ENCODE measurements at places on chromosomes 3 and 15.
A peak's percentile ranks its signal among the peaks of the same experiment; 100 is the strongest.

- DNase-seq, result no peak
These were observed 106.4 kb upstream of the RPL32 start for GRCh38 chr3:12947504-12948369.

DNA sequence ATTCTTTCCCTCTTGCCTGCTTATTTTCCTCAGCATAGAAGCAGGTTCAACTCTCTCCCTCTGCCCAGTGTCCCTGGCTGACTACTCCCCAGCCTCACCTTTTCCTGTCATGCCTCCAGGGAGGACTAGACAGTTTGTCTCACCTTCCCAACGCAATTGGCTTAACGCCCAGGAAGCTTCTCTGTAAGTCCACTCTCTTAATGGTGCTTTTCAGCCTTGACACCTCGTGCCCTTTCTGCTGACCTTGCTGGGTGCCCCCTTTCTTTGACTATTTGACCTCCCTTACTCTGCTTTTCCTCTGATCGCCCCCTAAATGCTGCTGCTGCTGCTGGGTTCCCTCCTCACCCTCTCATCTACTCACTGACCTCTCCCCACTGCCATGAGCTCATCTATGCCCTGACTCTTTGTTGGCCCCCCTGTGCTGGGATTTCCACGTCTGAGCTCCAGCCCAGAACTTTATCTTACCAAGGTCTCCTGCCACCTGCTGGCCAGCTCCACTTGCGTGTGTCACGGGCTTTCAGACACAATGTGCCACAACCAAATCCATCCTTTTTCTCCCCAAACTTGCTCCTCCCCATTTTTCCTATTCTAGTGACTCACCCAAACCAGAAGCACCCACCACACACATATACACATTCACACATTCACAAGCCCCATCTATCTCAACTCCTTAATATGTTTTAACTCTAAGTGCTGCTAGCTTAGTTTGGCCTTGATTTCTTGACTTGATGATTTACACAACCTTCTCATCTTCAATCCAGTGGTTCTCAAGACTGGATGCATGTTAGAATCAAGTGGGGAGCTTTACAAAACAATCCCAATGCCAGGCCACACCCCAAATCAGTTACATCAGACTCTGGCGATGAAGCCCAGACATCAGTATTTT is 16.6 kb downstream of the EPB42 start:
- no peak for DNase-seq

- DNase-seq, result no peak
These were observed 4.6 kb upstream of the RPL14 start for GRCh38 chr3:40452562-40452875.

DNA sequence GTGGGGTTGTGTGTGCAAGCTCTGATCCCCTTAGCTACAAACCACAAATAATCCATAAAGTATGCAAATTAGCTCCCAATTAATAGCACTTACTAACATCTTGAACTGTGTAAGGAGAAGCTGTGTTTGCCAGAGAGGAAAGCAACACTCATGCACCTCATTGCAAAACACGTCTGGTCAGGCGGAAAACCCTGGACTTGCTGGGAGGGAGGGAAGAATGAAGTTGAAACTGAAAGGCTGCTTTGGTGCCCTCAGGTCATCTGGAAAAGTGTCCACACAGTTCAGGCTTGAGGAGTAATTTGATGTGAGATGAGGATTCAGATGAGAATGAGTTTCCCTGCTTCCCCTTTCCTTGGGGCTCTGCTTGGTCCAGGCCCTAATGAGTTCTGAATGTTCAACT is 185.5 kb upstream of the ANKRD28 start:
- no peak for DNase-seq

DNA sequence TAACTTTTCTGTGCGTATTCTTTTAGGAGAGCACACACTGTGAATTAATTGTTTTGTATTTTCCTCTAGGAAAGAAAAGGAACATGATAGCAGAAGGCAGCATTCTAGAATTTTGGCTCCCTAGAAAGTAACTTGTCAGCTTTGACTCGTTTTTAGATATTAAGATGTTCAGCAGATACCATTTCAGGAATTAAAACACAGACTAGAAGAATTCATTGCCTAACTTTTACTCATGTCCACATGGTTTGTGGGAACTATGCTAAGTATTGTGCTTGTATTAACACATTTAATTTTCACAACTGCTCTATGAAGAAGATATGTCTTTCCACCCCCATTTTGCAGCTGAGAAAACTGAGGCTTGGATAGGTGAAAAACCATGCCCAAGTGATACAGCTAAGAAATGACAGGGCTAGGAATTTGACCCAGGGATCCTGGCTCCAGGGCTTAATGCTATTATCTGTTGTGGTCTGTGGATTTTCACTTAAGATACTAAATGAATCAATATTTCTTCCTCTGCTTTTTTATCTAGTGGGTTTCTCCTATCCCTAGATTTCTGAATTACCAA is 128.8 kb downstream of the MITF start:
- no peak for DNase-seq

GRCh38 chr15:27655056-27655455 is 444.1 kb downstream of the OCA2 start:
- DNase-seq, result no peak

- DNase-seq, result no peak
These were observed 8.6 kb downstream of the TFG start for GRCh38 chr3:100717637-100718487.

DNA sequence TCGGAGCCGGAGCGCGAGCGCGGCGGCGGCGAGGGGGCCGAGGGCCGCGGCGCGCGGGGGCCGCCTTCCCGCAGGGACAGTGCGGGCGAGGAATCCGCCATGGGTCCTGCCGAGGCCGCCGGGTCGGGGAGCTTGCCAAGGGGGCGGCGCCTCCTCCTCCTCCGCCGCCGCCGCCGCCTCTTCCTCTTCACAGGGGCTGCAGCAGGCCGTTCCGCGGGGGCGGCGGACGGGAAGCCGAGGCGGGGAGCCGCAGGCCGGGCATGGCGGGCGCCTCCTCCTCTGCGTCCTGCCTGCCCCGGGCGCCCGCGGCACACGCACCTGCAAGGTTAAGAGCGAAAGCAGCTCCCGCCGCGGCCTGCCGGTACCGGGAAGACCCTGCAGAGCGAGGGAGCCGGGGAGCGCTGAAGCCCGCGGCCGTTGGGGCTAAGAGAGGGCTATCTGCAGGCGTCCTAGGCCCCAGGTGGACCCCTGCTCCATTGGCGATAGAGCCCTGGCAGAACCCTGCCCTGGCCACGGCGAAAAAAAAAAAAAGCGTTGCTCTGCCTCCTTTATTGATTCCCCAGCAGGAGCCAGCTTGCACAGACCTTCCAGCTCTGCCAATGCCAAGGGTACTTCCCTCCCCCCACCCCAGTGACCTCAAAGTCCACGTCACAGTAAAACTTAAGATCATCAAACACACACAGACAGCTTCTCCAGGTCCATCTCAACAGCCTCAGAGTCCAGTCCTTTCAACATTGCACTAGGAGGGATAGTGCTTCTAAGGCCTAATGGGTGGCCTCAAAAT is at the start of gene LYSMD2:
LYSMD2 (minus strand) TSS at position 134 of the 784 bp plus-strand sequence; CDS start at position 101, 33 bp downstream.
- DNase-seq, result no peak

GRCh38 chr3:25130724-25131520 is 297.1 kb upstream of the RARB start:
- DNase-seq, result peak; percentile 18

GRCh38 chr15:36371509-36371908 is 207.9 kb upstream of the CDIN1 start:
- no peak for DNase-seq

- DNase-seq, result no peak
These were observed 27.8 kb downstream of the ALPK3 start for GRCh38 chr15:84844964-84845363.

DNA sequence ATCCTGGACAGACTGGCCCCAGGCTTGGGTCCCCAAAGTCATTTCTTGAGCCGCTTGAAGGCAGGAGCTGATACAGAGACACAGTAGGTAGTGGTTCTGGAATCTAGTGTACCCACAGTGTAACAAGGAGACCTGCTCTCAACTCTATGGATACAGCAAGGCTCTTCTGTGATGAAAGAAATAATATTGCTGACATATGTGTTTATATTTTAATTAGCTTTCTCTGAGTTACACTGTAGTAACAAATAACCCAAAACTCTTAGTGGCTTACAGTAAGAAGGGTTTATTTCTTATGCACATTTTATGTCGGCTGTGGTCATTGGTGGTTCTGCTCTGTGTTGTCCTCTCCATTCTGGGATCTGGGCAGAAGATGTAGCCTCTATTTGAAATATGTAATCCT is 45.5 kb downstream of the CHST14 start:
- no peak for DNase-seq

- DNase-seq, result no peak
These were observed 11.9 kb upstream of the MUC20 start for GRCh38 chr3:195708626-195709481.

DNA sequence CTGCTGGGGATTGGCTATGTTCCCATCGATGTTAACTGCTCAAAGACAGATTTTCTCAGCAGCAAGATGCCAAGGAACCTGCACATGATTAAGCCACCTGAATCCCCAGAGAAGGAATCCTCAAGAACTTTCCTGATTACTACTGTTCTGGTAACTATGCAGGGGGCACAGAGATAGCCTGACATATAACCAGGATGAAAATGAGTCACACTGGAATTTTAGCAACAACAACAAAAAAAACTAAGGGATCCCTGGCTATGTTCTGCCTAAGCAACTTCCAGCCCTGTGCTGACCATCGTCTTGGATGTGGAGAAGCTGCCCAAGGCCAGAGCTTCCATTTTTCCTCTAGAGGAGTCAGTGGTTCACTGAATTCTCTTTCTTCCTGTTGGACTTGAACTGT is 13.8 kb downstream of the RIOX2 start:
- no peak for DNase-seq

- DNase-seq, result no peak
These were observed 136.9 kb downstream of the FRMD5 start for GRCh38 chr15:44058126-44058525.

DNA sequence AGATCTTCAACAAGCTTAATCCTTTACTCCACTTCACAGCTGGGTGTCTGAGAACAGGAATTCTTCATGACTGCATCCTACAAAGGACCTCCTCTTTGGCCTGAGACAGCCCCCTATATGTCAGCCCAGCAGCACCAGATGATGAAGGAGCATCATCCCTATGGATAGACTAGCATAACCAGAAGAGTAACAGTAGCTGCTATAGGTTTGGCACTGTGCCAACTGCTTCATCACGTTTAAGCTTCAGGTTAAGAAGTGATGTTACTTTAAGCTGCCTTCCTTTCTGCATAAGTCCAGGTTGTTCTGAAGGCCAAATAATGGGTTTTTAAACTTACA is 50.6 kb downstream of the CMSS1 start:
- no peak for DNase-seq

DNA sequence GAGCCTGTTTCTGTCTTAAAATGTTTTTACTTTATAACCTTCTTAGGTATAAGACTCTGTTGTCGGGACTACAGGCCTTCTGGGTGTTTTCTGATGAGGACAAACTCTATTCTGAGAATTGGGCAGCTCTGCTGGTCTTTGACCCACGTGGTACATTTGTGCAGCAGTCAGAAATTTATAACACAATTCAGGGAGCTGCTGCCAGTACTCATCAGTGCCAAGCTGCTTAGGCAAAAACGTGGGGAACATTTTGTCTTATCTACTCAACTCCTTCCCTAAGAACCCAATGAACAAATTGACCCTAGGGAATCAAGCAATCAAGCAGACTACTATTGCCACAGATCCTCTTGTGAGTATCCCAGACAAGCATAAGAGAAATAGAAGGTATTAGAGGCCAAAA is 180.7 kb upstream of the PDZRN3 start:
- DNase-seq, result no peak

GRCh38 chr15:76787273-76787672 is 117.9 kb downstream of the SCAPER start:
- no peak for DNase-seq

DNA sequence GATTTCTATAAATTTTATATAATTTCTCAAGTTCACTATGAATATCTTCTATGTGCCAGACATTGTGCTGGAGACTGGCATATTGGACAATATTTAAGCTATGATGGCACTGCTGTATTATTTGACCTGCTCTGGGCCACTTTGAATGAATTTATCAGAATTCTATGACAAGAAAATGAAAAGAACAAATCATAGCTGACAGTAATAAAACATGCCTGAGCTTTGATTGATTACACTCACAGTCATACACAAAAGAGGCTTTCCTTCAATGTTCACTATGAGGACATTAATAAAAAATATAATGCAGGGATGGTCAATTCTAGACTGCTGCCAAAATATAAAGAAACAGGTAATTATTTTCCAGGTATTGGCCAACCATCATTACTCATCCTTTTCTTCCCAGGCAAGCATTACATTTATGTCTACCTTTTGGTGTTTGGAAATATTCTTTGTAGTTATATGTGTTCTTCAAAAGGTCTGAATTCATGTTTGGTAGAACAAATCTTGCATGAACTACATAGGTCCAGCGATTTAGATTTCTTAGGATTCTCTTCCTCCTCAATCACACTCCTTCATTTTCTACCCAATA is 81.0 kb upstream of the ALCAM start:
- no peak for DNase-seq

- no peak for DNase-seq
These were observed 193.8 kb downstream of the SCAPER start for GRCh38 chr15:76711351-76711827.

DNA sequence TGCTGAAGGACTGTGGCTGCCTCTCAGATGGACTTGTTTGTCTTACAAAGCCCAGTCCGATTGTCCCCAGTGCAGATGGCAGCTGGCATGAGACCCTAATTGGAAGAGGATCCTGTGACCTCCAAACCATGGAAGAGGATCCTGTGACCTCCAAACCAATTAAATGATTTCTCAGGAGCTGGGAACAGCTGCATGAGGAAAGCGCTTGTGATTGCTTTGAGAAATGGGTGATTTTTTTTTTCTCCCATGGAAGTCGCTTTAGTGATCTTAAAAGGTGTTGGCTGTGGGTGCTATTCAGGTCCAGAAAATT is 68.4 kb upstream of the LARS2 start:
- no peak for DNase-seq

DNA sequence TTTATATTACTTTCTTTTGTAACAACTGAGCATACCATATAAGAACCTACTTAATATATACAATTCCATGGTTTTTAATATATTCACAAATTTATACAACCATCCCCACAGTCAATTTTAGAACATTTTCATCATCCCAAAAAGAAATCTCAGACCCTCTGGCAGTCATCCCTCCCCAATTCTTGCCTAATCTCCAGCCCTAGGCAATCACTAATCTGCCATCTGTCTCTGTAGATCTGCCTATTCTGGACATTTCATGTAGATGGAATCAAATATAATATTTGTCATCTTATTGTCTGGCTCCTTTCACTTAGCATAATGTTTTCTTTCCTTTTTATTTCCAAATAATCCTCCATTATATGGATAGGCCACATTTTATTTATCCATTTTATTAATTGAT is 92.5 kb downstream of the LARS2 start:
- DNase-seq, result no peak
